NCI-H1048 (cell line): ENCODE measurements at places on chromosomes 16 and 17.

DNA sequence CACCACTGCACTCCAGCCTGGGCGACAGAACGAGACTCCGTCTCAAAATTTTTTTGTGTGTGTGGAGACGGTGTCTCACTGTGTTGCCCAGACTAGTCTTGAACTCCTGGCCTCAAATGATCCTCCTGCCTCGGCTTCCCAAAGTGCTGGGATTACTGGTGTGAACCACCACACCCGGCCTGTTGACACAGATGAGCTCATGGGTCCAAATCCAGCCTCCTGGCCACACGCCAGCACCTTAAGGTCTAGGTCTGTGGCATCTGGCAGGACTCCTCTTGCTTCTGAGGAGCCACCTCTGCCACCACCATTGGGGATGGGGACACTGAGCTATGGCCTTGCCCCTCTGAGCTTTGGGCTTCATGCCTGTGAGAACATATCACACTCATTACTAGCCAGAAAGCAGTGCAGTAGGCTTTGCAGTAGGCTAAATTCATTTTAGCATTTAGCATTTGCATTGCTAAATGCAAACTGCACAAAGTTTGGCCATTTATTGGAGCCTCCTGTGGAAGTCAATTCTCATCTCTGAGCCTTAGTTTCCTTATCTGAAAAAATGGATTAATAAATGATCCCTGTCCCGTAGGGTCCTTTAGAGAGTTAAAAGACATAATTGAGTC, 5.5 kb upstream of the CDIPT start:
- DNase-seq, result no peak

GRCh38 chr17:82908543-82909160, 68.8 kb upstream of the ZNF750 start:
- DNase-seq, result no peak

DNA sequence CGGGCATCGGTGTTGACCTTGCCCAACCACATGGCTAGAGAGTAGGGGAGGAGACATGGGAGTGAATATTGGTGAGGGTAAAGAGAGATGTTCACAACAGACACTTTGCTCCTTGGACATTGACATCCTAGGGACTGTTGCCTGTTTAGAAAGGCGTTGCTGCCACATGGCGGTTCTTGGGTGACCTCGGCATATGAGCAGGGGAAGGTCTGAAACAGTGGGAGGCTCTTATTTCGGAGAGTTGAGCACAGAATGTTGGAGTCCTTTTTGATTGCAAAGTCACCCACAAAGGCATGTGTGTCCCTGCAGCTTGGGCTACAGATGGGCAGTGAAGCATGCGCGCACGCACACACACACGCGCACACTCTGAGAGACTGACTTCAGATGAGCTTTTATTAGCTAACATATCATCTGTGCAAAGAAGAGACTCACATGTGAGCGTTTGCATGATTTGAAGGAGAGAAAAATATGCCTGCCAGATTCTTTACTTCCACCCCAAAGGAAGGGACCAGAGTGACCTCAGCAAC, 104.4 kb downstream of the SHISA9 start:
- no peak for DNase-seq

DNA sequence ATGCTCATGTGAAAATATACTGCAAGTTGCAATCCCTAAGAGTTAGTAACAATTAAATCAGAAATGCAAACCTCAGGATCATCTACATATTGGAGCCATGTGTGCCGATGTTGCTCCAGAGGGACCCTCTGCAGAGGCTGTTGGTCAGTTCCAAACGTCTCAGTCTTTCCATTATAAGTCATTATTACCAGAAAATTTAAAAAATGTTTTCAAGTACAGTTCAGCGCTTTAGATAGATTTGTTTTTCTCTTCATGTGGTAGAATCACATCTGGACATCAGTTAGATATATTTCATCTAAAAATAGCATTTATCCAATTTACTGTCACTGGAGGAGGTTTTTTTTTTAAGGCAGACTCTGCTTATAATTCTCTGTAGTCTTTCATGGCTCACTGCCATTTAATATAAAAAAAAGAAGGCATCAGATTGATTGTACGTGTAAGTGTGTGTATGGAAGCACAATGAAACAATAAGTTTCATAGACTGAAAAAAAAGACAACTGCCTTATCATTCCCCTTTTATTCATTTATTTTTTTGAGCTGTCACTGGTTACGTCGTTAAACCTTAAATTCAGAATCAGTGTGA, 46.1 kb upstream of the MARCHF10 start:
- no peak for DNase-seq

GRCh38 chr17:8630227-8630801, at the start of gene MYH10:
TSS of gene MYH10 (minus strand) at chr17:8630725. CDS start at chr17:8623246, 7,479 bp downstream.
- no peak for DNase-seq

DNA sequence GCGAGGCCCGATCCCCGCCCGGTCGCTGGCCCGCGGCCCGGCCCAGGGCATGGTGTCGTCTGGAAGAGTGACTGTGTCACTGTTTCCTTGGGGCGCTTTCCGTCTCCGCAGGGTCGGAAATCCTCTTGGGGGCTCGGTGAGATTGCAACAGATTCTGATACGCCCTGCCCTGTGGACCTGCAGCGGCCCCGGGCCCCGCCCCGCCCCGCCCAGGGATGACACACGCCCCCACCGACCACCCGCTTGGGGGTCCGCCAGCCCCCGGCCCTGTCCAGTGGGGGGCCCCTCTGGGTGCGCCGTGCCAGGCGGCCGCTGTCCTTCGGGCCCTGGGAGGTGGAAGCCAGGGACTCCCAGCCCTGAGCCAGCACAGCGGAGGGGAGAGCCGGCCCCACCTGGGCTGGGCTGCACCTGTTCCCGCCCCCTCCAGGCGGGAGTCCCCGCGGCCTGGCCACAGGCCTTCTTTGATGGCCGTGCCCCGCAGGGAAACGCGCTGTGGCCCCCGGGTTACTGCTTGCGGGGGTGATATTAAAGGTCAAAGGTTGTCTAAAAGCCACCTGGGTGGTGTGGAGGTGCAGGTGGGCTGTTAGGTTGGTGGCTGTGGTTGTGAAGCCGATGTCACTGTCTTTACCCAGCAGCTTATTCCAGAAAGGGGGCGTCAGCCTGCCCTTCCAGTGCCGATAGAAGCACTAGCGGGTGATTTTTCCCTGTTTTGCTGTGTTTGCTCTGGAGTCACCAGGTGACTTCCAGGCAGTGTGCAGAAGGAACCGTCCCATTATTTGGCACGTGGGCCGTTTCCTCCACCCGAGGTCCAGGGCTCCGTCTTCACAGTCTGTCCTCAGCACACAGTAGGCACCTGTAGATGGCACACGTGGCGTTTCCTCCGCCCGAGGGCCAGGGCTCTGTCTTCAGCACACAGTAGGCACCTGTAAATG, 752 bp downstream of the TBC1D24 start:
- no peak for DNase-seq

DNA sequence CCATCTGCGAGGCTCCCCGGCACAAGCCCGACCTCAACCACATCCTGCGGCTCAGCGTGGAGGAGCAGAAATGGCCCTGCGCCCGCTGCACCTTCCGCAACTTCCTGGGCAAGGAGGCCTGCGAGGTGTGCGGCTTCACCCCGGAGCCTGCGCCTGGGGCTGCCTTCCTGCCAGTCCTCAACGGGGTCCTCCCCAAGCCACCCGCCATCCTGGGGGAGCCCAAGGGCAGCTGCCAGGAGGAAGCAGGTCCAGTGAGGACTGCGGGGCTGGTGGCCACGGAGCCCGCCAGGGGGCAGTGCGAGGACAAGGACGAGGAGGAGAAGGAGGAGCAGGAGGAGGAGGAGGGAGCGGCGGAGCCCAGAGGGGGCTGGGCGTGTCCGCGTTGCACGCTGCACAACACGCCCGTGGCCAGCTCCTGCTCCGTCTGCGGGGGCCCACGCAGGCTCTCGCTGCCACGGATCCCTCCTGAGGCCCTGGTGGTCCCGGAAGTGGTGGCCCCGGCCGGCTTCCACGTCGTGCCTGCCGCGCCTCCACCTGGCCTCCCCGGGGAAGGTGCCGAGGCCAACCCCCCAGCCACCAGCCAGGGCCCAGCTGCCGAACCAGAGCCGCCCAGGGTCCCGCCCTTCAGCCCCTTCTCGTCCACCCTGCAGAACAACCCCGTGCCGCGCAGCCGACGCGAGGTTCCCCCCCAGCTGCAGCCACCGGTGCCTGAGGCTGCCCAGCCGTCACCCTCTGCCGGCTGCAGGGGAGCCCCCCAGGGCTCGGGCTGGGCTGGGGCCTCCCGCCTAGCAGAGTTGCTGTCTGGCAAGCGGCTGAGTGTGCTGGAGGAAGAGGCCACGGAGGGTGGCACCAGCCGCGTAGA, 13.1 kb upstream of the PRR35 start:
- DNase-seq, result no peak

DNA sequence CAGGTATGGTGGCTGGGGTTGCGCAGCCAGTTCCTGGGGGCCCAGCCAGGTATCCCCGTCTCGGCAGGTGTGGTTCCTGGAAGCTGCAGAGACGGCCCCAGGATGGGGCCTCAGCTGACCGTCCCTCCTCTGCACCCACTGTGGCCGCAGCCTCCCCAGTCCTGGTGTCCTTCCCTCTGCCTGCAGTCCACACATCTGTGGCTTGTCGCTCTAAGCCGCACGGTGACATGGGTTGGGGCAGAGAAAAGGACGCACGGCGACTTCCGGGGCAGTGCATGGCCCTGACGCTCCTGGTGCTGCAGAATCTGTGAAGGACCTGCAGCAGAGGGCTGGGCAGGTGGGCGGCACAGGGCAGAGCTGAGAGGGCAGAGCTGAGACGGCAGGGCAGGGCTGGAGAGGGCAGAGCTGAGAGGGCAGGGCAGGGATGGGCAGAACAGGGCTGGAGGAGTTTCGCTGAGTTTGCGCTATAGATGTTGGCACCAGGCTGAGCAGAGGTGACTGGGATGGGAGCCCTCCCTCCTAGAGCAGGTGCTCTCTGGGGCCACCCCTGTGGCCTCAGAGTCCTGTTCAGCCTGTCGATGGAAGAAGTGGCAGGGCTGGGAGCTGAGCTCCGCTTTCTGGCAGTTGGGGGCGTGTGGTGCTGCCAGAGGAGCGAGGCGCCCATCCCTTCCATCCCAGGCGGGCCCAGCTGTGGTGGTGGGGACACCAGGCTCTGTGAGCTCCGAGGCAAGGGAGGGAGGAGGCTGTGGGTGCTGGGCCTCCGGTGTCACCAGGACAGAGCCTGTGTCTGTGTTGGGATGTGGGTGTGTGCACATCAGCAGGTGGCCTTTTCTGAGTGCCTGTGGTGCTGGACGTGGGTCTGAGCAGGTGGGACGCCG, 23.0 kb downstream of the TSC2 start:
- no peak for DNase-seq

- no peak for DNase-seq
These were observed 29.7 kb upstream of the WSB1 start for GRCh38 chr17:27264068-27264812.

- no peak for DNase-seq
These were observed 18.2 kb downstream of the COTL1 start for GRCh38 chr16:84599521-84600202.
